A549 treated with CORT108297 at 1 μM for 4 hours (cell line): ENCODE measurements at places on chromosomes 7 and 10. TPM values are rescaled to one million over a fixed set of nuclear protein-coding genes. Genes with fewer than 3 reads are reported as not detected.

NKX1-2 gene
- 0.02 to 0.10 TPM in 2 of 5 replicates, not detected in the others for total RNA-seq

ZNF365 gene
- total RNA-seq: 0.93 to 1.3 TPM (median 1.2 TPM) in 5 replicates

LRRC18 gene
- total RNA-seq: not detected in 5 replicates

CPA5 gene
- total RNA-seq: not detected in 5 replicates

FLNC gene
- total RNA-seq: 3.9 to 6.9 TPM (median 4.9 TPM) in 5 replicates

CACNA2D1 gene
- 5.7 to 8.8 TPM (median 7.9 TPM) in 5 replicates for total RNA-seq

GBX1 gene
- total RNA-seq: 0.10 to 0.18 TPM in 2 of 5 replicates, not detected in the others

FAM25A gene
- 0.56 TPM in 1 of 5 replicates, not detected in the others for total RNA-seq

TFEC gene
- total RNA-seq: 0.01 TPM in 1 of 5 replicates, not detected in the others

PLXNA4 gene
- total RNA-seq: 0.97 to 1.9 TPM (median 1.4 TPM) in 5 replicates

NME8 gene
- not detected in 5 replicates for total RNA-seq

ADGRA1 gene
- total RNA-seq: 0.05 to 0.16 TPM (median 0.09 TPM) in 4 of 5 replicates, not detected in the other

ABCC2 gene
- total RNA-seq: 150 to 171 TPM (median 160 TPM) in 5 replicates

RGR gene
- total RNA-seq: not detected in 5 replicates
